ENCODE measurements at places on chromosomes 2 and 18.

GRCh38 chr2:60505880-60506260 is 47.6 kb downstream of the BCL11A start:
- no peak for DNase-seq

DNA sequence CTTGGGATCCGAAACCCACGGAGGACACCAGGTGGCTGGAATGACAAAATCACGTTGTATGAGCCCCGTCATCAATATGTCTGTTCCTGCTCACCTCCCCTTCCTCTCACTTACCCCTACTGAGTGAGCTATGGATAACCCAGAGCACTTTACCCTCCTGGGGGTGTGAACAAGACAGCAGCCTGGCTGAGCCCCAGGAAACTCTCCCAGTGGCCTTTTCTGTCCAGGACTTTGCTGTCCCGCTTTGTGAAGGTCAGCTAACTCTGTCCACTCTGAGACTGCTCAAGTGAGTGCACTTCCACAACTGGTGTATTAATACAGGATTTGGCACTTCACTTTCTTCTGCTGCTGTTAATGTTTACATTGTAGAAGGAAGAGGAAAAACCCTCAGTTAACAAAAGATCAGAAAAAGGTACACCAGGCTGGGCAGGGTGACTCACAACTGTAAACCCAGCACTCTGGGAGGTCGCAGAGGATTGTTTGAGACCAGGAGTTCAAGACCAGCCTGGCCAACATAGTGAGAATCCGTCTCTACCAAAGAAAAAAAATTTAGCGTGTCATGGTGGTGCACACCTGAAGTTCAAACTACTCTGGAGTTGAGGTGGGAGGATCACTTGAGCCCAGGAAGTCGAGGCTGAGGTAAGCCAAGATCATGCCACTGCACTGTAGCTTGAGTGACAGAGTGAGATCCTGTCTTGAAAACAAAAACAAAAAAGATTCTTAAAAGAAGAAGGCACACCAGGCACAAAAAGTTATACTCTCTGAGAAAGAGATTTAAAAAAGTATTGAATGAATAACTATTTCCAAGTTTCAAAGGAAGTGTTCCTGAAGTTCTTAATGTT is 90.3 kb downstream of the CLHC1 start:
- no peak for DNase-seq

DNA sequence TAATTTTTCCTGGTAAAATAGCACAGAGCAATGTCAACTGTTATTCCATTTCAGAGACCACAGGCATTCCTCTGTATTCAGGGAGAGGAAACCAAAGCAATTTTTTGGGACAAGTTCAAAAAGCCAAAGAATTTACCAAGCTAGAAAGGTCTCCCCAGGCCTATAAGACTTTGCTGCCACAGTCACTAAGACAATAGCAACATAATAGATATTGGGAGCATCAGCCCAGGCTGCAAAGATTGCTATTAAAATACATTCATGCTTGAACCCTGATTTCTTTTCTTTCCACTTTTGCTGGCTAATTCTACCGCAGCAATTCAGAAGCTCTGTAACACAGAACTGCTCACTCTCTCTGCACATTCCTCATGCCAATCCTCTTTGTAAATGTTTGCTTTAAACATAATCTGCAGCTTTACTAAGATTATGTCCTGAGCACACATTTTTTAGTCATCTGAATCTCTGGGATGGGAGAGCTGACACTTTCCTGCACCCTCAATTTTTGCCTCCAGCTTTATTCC is 76.3 kb downstream of the CLHC1 start:
- no peak for DNase-seq

- DNase-seq: no peak
These were observed 157.8 kb downstream of the BABAM2 start for GRCh38 chr2:28048341-28048740.

DNA sequence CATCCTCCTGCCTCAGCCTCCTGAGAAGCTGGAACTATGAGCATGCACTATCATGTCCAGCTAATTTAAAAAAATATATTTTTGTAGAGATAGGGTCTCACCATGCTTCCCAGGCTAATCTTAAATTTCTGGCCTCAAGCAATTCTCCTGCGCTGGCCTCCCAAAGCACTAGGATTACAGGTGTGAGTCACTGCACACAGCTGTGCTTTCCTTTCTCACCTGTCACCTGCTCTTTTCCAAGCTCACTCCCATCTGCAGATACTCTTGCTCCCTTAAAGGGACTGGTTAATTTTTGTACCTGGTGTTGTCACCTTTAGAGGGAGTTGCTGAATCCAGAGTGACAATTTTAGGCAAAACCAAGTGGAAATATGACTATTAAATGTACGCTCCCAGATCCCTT is 178.2 kb downstream of the LOXHD1 start:
- DNase-seq: no peak

GRCh38 chr2:214895469-214895868 is 86.0 kb upstream of the BARD1 start:
- no peak for DNase-seq

DNA sequence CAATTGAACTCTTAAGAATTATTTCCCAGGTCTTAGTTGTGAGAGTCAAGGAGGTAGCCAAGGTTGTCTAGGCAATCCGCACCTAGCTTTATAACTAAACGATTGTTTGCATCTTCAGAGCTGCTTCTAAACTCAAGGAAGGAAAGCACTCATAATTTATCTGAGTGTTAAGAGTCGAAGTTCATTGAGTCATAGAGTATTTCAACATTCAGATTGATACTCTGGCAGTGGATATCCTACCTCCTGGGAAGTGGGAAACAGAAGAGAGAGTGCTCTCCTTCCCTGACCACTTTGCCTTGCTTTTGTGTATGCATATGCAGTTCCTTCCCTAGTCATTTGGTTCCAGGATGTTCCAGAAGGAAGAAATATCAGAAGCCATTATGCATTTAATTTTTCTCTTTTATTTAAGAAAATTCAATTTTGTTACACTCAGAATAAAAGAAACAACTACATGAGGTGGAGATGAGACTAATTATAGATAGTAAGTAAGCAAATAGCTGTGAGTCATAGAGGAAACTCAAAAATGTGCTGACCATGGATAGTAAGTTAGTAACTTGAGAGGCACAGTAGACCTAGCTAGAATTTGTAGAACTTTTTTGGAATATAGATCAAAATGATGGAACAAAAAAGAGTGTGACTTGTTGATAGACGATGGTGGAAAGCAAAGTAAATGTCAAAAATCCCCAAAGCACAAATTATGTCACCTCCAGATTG is 35.4 kb upstream of the FSHR start:
- no peak for DNase-seq

DNA sequence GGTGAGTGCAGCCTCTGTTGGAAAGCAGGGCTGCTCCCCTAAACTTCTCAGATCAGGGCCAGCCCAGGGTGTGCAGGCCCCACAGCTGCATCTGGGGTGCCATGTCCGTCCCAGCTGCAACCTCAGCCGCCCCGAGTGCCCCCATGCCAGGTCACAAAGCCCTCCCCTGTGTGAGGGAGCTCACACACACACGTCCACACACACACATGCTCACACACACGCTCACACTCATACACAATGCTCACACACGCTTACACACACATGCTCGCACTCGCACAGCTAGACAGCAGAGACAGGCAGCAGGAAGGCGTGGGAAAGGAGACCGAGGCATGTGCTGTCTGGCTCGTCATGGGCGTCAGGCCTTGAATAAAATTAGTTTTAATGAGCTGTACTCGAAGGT is 55.4 kb downstream of the ADI1 start:
- no peak for DNase-seq

GRCh38 chr2:143551971-143552650 is 422.9 kb downstream of the ARHGAP15 start:
- no peak for DNase-seq

GRCh38 chr2:109084341-109084740 is 44.7 kb upstream of the SH3RF3 start:
- DNase-seq: no peak

- peak; percentile 42 for DNase-seq
These were observed 805 bp upstream of the TNFRSF11A start for GRCh38 chr18:62324181-62324828.

Data from suppressor macrophage treated with lipopolysaccharide for 4 hours (primary cell).